ENCODE measurements at places on chromosomes 3 and 15.

DNA sequence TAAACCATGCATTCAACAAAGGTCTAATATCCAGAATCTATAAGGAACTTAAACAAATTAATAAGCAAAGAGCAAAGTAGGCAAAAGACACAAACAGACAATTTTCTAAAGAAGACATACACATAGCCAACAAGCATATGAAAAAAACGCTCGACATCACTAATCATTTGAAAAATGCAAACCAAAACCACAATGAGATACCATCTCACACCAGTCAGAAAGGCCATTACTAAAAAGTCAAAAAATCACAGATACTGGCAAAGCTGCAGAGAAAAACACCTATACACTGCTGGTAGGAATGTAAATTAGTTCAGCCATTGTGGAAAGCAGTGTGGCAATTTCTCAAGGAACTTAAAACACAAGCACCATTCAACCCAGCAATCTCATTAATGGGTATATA is 53.8 kb downstream of the FSIP1 start:
- no peak for DNase-seq

DNA sequence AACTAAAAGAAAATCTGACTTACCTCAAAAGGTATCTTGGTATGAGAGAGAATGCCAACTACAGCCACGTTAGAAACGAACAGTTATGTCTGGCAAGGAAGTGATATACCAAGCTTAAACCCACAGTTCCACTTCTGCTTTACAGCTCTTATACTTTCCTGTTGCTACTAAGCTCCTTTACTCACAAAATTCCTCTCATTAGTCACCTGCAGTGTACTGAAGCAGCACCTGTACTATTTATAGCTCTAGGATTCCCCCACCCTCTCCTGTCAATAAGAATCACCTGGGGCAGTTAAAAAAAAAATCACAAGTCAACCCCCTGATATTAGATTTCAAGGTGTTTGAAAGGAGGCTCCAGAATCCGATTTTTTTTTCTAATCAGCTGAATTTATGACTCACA is 2.9 kb upstream of the TMEM266 start:
- DNase-seq: no peak

DNA sequence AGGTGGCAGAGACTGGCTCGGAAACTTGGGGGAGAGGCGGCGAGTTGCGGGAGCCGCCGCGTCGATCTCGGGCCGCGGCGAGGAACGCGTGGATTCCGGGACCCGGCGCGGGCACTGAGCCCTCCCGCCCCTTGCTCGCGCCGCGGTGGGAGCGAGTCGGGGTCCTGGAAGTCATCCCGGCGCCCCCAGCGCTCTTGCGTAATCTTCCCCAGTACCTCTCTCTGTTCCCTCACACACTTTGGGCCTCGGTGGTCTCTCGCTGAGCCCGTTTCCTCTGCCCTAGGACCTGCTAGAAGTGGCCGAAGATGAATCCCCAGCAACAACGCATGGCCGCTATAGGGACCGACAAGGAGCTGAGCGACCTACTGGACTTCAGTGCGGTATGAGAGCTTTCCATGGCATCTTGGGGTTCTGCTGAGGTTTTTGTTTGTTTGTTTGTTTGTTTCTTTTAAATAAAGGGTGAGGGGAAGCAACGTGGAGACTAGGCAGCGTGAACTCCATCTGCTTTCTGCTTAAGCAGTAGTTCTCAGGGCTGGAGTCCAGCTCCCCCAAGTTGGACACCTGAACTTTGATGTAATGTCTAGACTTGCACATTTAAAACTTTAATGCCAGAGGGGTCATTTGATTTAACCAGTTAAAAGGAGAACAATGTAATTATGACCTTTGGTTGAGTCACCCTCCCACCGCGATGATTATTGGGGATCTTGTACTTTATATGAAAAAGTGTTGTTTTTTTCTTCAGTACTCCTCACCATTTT is 1.3 kb downstream of the TCF12 start:
- peak; percentile 27 for DNase-seq

- DNase-seq: no peak
These were observed 4.5 kb upstream of the RPL24 start for GRCh38 chr3:101690972-101691371.

- no peak for DNase-seq
These were observed 528 bp upstream of the NIT2 start for GRCh38 chr3:100333970-100334487.

DNA sequence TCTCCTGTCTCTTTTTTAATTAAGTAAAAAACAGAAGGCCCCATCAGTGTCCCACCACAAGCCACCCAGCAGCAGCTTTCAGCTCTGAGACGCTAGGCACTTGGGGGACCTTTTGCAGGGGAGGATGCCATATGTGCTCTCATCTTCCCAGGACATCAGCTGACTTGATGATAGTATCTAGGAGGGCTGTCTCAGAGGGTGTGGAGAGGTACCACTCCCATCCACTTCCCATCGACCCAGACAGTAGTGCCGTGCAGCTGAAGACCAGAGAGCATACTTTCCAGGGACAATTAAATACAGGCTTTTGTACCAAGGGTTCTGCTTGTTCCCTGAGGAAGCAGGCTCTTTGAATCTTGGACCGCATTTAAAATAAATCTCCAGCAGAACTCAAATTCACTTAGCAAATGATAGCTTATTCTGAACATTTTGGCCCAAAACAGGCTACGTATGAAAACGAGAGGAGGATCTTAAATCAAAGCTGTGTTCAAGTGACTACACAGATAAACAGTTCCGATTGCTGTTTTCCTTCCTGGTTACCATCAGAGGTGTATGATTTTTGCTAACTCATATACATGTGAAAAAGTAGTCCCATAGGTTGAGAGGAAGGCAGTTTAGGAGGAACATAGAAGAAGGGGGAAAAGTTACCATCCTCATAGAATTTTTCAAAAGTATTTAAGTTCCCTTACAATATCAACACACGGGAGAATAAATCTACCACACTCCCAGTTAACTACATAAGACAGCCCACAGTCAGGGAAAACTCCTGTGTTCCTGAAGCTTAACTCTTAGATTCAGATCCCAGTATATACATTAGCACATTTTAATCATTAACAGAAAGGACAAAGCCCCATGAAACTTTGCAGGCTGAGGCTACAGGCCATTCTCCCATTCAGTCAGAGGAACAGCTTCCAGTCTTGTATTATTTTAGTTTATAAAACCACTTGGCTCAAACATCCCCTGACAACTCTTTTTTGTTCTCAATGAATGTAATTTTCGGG is 9.5 kb downstream of the WNT5A start:
- DNase-seq: no peak

DNA sequence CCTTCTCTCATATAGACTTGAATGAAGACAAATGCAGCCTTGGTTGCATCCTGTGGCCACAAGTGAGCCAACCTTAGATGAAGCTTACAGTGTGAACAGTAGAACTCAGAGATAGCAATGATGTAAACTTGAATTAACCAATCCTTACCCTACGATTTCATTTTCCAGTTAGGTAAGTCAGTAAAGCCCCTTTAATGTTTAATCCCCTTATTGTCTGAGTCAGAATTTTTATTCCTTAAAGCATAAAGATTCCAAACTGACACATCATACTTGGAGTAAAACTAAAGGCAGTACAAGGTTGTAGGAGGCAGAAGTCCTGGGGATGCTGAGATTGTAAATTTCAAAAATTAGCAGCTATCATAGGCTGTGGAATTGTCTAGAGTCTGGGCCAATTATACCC is 507.8 kb upstream of the DPH6 start:
- DNase-seq: no peak

DNA sequence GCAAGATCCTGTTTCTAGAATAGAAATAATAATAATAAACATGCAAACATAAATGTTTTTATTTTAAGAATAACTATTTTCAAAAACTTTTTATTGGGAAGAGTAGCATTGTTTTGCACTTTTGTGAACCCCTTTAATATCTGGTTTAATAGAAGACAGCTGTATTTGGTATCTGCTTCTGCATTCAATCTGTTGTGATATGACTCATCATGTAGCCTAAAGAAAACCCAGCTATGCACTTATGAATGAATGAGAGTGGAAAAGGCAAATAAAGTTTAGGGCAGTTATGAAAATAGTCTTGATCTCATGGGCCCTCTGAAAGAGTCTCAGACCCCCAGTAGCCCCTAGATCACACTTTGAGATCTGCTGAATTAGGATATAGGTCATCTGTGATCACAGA is 100.4 kb upstream of the PPP2R3A start:
- no peak for DNase-seq

DNA sequence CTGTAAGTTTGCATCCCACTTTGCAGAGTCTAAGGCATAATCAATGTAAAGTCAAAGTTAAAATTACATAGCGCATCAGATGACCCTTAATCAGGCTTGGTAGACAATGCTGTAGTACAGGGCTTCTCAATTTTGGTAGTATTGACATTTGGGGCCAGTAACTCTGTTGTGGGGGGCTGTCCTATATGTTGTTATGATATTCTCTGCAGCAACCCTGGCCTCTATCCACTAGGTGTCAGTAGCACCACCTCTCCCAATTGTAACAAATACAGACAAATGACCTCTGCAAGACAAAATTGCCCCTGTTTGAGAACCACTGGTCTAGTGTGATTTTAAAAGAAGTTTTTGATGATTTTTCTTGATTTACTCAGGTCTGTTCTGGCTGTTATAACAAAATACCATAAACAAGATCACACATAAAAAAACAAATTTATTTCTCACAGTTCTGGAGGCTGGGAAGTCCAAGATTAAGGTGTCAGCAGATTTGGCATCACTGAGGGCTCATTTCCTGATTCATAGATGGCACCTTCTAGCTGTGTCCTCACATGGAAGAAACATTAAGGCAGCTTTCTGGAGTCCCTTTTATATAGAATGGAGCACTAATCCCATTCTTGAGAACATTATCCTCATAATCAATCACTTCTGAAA is 37.6 kb upstream of the SLC9A9 start:
- peak; percentile 19 for DNase-seq

DNA sequence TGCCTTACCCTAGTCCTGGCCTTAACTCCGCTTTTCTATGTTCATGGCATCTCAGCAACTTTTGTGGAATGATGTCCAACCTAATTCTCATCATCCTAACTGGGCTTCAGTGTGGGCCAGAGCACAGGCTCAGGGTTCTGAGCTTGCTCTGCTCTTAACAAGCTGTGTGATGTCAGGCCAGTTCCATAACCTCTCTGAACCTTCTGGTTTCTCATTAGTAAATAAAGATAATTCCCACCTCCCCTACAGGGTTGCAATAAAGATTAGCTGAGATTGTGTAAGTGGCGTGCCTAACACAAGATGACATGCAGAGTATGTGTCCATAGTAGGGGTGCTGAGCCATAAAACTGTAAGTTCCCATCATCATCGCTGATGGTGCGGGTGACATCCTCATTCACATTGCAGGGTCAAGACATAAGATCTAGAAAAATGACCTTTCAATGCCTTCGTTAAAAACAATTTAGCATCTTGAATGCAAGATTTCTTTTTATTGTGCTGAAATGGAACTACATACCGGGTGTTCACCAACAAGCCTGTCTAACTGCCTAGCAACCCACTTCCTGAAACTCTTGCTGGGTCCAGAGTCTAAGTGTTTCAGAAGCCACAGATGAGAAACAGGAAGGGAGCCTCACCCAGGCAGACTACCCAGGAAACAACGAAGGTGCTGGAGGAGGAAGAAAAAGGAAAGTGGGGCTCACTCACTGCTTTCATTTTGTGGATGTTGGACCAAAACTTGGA is 36.2 kb downstream of the CDCP1 start:
- DNase-seq: no peak

- no peak for DNase-seq
These were observed 53.9 kb upstream of the PLXNA1 start for GRCh38 chr3:126928921-126929474.

GRCh38 chr15:100256101-100256969 is 85.4 kb downstream of the ADAMTS17 start:
- no peak for DNase-seq

DNA sequence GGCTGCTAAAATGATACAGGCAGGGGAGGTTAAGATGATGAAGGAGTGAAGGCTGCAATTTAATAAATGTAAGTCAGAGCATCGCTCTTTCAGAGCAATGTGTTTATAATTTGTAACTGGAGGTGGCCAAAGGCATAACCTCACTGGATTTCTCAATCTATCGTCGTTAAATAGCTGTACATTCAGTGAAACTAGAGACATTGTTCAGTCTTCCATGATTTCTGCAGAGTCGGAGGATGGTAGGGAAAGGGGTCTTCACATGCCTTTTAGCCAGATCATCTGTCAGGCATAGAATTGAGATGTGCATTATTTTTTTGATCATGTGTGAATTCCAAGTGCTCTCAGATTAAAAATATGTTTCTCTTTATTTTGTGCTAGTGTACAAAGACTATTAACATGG is 315.4 kb downstream of the OXSM start:
- DNase-seq: no peak

DNA sequence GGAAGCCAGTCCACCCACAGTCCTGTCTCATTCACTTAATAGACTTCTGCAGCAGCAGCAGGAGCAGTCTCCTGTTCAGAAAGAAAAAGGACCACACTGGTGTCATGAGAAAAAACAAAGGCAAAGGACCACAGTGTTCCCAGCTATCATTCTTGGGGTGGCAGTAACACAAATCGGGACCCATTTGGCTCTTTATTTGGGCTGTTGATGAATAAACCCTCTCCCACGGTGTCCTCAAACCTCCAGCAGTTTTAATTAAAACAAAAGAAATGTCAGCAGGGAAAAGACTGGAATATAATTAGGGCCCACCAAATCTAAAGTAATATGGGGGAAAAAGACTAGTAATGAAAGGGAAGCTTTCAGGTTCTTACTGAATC is 210.5 kb upstream of the SLC2A2 start:
- no peak for DNase-seq

GRCh38 chr3:12871404-12871983 is 30.1 kb upstream of the RPL32 start:
- no peak for DNase-seq

All from WERI-Rb-1 (cell line).